ENCODE measurements at places on chromosomes 7 and 10.

GRCh38 chr7:117766913-117767312 is 106.3 kb downstream of the CTTNBP2 start:
- no peak for DNase-seq

DNA sequence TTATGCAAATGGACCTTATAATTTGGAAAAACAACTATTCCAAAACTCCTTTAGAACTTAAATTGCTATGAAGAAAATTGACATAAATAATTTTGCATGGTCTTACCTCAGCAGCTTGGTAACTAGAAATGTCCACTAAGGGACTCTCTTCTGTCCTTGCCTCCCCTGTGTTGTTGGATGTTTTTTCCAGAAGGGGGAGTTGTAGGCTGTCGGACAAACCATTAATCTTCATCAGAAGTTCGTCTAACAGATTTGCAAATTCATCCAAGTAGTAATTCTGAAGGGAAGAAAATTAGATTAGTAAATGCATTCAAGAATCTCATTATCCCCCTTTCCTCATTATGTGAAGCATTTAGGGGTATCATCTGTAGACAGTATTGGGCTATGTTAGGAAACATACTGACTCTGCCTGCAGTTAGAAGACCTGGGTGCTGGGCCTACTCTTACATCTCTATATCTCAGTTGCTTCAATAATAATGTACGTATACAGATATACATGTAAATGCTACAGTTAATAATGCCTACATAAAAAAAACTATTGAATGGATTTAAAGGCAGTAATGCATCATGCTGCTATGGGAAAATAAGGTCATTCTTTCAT is 155.6 kb downstream of the PKD1L1 start:
- DNase-seq = no peak

GRCh38 chr10:71622154-71622526 is 97.4 kb downstream of the C10orf105 start:
- no peak for DNase-seq

DNA sequence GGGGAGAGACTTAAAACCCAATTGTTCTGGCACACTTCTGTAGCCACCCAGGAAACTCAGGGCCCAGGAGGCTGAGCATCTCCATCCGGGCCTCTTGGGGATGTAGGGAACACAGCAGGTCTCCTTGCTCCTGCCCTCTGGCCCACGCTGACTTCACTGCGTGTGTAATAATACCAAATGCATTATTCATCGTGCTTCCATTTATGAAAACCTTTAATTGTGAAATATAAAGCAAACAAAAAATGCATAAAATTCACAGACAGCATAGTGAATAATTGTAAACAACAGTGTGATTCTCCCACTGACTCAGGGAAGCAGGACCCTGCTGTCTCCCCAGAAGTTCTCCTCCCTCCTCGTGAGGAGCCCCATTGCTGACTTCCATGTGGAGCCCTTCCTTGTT is 70.3 kb upstream of the SHH start:
- DNase-seq = no peak

DNA sequence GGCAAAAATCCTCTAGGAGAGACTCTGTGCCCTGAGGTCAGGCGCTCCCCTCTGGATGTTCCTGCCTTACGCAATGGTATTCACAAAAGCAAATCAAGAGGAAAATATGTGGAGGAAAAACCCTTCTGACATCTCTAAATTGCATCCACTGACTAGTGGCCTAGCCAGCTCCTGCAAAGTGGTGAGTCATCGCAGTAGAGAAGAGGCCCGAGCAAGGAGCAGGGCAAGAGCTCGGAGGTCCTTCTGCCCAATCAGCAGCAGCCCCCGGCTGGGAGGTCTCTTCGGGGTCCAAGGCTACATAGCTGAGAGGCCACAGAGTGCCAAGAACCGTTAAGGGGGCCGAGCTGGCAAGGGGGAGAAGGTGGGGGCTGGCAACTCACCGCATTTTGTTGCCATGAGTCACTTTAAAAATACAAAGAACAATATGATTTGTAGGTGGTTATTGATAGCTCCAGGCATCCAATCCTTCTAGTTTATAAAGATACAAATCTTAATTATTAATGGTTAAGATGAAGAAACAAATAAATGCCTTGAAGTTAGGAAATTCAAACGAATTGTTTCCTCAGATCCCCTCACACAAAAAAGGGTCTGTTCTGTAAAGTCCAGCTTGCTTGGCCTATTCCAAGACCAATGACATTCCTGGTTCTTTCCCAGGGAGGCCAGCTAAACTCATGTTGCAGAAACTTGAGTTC is 161.6 kb downstream of the PKD1L1 start:
- no peak for DNase-seq

DNA sequence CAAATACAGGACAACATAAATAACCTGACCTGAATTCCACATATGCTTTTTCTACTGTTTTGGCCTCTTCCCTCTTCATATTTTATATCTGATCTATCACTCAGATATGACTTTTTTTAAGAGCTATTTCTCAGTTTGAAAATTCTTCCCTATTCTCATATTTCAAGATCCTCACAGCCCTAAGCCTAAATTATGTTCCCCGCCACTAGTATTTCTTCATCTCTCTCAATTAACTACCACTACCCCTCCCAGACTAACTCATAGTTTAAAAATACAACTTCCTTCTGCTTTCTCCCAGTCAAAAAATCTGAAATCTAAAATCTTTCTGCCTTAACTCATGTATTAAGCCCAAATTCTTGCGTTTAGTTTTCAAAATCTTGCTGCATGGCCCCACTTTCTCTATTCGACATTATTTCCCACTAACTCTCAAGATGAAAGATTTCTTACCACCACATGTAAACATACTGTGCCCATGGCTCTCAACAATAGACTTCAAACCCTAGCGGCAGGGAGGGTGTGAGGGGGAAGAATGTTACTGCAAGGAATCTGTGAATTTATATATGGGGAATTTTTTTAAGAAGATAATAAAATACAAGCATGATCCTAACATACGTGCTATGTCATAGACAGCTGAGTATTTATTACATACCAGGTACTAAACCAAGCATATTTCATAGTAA is 64.6 kb downstream of the TFEC start:
- no peak for DNase-seq

GRCh38 chr7:149879766-149880637 is 6.2 kb downstream of the ATP6V0E2 start:
- DNase-seq = no peak

DNA sequence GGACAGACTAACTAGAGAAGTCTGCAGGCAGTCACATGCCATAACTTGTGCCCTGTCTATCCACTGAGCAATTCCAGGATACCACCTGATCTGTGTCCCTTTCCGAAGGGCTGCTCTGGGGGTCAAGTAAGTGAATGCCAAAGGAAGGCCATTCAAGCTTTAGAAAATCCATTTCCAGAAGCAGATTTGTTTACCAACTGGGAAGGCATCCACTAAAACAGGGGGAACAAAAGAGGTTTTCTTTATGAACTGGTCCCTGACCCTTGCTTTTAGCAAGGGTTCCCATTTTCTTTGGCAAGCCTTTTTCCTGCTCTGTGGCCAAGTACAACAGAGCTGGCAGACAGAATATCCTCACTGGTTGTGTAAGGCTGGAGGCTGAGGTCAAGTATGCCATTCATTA is 36.5 kb downstream of the ITPRID1 start:
- DNase-seq = no peak

DNA sequence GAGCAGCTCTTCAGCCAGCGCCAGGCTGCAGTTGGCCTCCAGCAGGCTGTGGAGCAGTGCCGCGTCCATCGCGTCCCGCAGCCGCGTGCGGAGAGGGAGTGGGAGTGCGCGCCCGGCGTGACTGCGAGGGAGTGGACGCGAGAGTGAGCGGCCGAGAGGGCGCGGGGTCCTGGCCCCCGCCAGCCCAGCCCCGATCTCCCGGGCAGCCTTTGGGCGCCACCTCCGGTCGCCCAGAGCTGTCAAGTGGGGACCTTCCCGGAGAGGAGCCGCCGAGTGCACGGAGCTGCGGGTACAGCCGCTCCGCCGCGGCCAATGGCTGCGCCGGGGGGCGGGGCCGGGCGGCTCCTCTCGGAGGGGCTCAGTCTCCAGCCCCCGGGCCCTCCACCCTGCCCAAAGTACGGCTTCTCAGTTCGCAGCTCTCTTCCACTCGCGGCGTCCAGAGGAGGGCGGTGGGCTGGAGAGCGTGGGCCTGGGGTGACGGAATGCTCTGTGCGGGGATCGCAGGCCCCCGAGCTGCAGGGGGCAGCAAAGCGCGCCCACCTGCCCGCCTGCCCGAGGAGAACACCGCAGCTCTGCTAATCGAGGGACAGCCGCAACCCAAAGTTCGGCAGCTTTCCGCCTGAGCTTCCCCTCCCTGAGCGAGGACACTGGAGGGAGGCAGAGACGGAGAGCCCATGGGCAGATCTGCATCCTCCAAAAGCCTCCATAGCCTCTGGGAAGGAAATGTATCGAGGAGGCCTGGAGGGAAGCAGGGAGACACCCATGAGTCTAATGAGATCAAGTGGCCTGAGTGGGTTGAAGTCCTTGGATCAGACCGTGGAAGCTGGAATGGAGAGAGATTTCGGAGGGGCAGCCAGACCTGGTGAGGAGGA is at the start of gene CRHR2:
Gene CRHR2 (minus strand): TSS at position 245 of the 872 bp plus-strand sequence. CDS start 176 bp downstream, at position 69.
- DNase-seq = peak; percentile 26

- no peak for DNase-seq
These were observed 39.7 kb upstream of the ANTXRL start for GRCh38 chr10:46247181-46247475.

- no peak for DNase-seq
These were observed 22.9 kb upstream of the CAMK2B start for GRCh38 chr7:44348300-44348699.

- no peak for DNase-seq
These were observed 67.5 kb downstream of the STRA8 start for GRCh38 chr7:135300913-135301765.

GRCh38 chr10:65907199-65907712 is 1018.6 kb upstream of the LRRTM3 start:
- no peak for DNase-seq

DNA sequence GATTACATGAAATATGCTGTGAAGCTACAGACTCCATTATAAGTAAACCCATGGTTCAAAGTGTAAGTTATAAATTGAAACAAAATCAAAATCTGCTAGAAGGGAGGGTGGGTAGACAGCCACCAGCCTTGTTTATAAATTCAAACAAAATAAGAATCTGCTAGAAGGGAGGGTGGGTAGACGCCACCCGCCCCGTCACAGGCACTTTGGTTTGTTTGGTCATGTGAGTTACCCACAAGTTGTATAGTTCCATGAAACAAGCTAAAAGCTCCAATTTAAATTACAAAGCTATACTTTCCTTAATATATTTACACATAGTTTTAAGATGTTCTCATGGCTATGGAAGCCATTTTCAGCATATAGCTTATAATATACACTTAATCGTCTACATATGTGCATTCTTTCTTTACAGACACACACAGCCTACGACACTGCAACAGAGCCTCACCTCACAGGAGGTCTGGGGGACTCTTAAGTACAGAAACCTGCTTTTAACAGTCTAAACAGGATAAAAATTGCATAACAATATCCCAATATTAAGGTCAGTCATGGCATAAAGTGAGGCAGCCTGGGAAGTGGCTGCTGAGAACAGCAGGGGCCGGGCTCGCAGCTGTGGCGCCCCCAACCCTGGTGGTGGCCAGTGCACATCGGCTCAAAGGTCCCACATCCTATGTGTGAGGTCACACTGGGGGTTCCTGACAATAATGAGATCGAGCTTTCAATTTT is 28.1 kb upstream of the NCAPG2 start:
- DNase-seq = no peak

DNA sequence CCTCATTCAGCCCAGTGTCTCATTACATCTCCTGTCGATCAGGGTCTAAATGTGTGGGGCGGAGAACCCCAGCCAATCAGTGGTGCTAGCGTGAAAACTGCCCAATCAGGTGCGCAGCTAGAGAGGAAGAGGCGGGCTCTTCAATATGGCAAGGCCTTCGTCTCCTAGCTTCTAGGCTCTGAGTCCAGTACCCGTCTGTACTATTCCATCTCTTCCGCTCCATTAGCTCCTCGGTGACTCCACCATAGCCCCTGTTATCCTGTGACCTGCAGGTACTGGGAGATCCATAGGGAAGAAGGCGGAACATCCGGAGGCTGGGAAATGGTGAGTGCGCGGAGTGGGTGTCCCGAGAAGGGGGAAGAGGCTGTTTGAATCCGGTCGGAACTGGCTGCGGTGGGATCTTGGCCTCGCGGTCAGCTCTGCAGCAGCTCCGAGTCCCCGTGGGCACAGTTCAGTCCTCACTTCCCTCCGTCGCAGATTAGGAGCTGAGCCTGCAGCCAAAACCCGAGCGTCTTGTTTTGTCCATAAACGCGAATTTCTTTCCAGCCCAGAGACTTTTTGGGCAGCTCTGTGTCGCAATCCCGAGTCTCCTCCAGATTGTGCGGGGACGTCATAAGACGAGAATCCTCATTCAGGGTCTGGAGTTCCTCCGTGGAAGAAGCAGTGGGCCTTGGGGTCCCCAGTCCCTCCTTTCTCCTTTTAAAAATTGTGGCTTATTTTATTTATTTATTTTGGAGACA is at the start of gene ZNF727:
Gene ZNF727 (plus strand): TSS at position 134 of the 740 bp plus-strand sequence. CDS start 188 bp downstream, at position 322.
- DNase-seq = no peak

DNA sequence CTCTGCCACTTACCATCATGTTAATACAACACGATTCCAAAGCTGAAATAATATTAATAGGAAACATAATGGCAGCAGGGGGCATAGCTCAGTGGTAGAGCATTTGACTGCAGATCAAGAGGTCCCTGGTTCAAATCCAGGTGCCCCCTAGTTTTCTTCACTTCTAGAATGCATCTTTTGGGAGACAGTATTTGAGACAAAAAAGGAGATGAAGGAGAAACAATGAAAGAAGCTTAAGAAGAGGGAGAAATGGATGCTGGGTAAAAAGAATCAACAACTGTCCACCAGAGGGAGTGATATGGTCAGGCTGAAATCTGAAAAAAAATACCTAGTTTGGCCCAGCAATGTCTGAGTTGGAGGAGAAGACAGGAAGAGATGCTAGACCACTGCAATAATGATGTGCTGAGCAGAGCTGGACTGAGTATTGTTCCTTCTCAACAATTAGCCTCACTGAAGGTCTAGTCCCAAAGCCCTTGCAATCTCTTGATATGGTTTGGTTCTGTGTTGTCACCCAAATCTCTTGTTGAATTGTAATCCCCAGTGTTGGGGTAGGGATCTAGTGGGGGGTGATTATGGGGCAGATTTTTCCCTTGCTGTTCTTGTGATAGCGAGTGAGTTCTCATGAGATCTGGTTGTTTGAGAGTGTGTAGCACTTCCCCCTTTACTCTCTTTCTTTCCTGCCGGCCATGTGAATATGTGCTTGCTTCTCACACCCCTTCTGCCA is 48.3 kb downstream of the ZNF783 start:
- no peak for DNase-seq

GRCh38 chr7:44324204-44324480 is 1.3 kb downstream of the CAMK2B start:
- no peak for DNase-seq

DNA sequence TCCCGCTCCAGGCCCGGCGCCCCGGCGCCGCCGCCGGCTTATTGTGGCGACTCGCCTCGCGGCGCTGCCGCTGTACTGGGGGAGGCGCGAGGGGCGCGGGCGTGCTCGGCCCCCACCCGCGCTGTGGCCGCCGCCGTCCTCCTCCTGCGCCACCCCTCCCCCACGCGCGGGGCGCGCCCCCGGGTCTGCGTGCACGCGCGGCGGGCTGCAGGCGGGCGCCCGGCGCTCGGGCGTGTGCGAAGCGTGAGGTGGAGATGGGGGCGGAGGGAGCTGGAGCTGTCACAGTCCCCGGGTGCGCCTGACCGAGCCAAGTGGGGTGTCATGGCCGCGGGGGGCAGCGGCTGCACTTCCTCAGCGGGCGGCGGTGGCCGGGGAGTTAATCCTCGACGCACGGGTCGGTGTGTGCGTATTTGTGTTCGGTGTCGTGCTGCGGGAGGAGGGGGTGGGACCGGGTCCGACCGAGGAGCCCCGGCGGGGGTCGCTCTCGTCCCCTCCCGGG is 672 bp downstream of the LCOR start:
- DNase-seq = peak; percentile 88
